ENCODE measurements at places on chromosomes 2 and 18.

GRCh38 chr2:217838409-217838831 is 164.4 kb downstream of the TNS1 start:
- DNase-seq: no peak

GRCh38 chr2:10935953-10936942 is 24.5 kb downstream of the KCNF1 start:
- no peak for DNase-seq

DNA sequence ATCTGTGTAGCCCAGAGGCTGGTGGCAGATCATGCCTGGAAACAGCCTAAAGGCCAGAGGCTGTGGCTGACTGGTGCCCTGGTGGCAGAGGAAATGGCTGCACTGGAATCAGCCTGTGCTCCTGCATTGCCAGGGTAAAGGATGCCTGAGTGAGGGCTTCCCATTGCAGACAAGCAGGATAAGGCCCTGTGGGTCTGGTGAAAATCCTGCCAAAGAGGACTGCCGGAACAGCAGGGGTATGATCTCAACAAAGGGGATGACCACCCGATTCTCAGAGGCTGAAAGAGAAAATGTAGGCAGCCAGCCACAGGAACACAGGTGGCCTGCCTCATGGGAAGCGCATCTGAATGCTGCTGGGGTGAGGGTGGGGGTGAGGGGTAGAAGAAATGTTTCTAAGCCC is 48.2 kb downstream of the FBXO48 start:
- DNase-seq: no peak

DNA sequence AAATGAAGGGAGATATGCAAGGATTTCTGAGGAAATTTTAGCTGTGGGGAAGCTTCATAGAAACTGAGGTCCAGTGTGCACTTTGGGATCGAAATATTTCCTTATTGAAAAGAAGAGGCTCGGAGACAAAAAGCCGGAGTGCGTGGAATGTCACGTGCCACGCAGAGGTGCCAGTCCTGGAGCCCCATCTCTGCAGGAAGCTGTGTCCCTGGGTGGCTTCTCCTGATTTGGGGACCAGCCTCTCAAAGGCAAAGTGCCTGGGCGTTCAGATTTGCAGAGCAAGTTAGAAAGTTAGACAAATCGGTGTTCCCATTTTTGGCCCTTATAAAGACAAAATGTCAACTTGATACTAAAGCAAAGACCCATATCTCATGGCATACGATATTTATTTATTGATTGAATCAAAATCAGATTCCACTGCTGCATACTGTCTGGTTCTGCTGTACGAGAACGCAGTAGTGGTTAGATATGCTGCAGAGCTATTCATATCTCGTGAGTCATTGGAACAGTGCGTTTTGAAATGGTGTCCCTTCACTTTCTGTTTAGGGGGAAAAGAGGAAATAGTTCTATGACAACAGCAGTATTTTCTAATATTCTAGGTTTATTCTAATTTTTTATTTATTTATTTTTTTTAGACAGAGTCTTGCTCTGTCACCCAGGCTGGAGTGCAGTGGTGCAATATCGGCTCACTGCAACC is 9.1 kb upstream of the ATG16L1 start:
- peak; percentile 48 for DNase-seq

DNA sequence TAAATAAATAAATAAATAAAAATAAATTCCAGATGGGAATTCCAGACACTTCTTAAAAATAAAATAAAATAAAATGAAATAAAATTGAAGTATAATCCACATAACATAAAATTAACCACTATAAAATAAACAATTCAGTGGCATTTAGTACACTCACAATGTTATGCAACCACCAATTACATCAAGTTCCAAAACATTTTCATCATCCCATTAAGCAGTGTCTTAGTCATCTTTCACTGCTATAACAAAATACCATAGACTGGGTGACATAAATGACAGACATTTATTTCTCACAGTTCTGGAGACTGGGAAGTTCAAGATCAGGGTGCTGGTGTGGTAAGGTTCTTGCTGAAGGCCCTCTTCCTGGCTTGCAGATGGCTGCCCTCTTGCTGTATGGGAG is 22.6 kb upstream of the PROKR1 start:
- DNase-seq: no peak

DNA sequence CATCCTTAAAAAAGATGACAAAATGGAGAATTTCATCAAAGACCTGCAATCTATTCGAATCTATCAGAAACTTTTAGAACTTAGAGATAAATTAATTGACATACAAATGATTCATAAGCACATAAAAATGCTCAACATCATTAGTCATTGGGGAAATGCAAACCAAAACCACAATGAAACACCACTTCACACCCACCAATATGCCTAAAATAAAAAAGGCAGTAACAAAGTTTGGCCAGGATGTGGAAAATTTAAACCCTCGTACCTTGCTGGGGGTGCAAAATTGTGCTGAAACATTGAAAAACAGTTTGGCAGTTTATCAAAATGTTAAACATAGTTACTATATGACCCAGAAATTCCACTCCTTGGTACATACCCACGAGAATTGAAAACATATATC is 11.5 kb upstream of the EIF2AK3 start:
- DNase-seq: no peak

GRCh38 chr2:2825062-2825461 is 494.0 kb upstream of the MYT1L start:
- no peak for DNase-seq

DNA sequence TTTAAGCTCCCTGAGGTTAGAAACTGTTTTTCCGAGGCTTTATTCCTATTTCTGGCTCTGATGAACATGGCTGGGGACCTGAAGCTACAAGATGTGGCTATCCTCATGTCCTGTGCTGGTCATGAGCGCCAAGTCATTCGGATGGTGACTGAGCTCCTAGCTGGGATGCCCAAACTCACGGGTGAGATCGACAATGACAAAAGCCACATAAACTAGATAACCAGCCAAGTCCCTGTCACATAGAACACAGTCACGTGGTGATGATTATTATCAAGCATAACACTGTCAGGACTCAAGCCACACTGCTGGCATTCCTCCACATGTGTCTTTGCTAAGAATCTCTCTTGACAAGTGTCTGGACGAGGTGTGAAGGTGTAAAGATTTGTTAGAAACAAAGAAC is 274.9 kb downstream of the CLIP4 start:
- DNase-seq: peak; percentile 20

DNA sequence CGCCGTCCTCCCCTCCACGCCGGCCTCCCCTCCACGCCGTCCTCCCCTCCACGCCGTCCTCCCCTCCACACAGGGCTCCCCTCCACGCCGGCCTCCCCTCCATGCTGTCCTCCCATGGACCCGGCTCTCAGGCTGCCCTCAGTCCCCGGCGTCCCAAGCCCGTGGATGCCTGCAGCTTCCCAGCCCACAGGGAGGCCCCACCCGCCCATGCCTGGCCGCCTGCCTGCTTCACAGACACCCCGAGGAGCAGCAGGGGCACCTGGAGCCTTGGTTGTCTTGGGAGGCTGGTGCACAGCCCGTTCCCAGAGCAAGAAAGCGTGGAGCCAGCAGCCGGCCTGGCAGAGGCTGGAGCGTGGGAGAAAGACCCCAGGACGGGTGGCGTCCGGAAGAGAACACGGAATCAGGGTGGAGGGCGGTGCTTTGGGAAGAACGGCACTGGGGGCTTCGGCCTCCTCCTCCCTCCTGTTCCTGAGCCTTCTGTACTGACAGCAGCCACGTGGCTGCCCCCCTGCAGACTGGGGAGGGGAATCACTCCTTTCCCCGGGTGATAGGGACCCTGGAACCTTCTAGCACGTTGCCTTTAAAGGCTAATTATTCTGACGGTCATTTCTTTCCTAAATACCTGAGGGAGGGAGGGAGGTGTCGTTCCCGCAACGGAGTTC is 26.2 kb upstream of the KCNG2 start:
- DNase-seq: no peak

DNA sequence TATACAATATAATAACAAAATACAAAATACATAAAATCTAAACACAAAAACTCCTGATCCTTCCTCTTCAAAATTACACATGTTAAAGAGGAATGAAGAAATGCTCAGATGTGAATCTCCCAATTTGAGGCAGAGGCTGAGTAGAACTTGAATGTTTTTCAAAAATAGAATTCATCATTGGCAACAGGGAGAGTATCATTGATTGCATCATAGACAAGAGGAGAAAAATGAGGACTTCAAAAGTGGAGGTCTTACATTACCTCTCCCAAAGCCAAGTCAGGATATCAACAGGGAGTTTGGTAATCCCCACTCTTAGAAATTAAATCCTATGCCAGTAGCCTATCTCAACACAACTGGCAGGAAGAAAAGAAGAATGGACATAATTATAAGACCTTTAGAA is 2023.9 kb upstream of the CELF4 start:
- DNase-seq: no peak

DNA sequence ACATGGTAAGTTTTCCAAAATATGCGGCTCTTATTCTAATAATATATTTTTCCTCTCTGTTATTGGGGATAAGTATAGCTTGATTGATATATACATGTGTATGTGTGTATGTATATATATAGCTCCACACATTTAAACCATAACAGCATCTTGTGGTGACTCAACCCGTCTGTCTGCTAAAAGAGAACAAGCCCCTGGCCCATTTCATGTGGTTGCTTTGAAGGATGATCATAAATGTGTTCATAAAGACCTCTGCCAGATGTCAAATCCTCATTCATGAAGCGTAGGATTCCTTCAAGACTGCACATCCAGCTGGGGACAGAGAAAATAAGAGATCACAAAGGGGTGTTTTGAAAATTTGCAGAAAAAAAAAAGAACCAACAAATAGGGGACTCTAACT is 79.3 kb downstream of the RHOB start:
- DNase-seq: no peak

GRCh38 chr2:144430722-144431391 is 89.1 kb downstream of the ZEB2 start:
- no peak for DNase-seq

DNA sequence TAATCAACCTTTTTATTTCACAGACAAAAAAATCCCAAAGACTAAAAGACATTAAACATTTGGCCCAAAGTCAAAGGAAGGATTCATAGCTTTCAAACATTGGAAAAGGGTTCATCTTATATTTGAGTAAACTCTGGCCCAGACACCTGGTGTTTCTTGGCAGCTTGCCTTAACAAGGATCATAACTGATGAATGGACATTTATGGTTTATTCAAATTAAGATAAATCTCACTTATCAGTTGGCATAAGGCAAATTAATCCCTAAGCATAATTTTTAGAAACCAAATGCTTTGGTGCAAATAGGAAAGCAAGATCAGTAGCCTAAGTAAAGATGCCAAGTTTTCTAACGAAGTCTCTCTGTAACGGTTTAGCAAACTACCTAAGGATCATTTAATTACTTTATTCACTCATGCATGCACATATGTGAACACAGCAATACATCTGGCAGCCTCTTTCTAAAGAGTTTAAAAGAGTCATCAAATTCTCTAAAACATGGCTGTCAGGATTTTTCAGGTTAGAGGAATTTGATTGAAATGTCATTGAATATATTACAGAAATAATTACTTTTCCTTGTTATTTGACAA is 323.4 kb upstream of the RBMS1 start:
- DNase-seq: no peak

GRCh38 chr2:37829616-37830395 is 95.3 kb upstream of the RMDN2 start:
- DNase-seq: no peak

DNA sequence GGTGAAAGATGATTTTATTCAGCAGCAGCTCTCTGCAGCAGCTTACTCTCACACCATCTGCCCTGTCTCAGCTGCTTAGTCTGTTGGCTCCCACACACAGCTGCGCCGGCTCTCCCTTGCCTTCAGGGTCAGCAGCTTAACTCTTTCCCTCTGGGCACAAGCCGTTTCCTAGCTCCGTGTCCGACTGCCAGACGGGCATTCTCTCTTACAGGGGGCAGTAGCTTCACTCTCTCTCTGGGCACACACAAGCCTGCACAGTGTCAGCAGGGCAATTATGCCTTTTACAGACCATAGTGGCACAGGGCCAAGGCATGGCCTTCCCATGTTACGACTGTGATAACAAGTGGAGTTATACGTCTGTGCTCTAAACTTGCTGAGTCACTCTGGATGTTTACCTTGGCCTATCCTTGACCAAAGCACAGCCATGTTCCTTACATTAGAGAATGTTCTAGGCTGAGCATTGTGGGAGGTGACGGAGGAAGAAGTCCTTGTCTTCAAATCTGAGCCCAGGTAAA is 31.7 kb downstream of the PCARE start:
- DNase-seq: peak; percentile 19

GRCh38 chr2:32841931-32842898 is 104.5 kb upstream of the LTBP1 start:
- DNase-seq: no peak

GRCh38 chr2:23523373-23524260 is 138.6 kb downstream of the KLHL29 start:
- DNase-seq: no peak

DNA sequence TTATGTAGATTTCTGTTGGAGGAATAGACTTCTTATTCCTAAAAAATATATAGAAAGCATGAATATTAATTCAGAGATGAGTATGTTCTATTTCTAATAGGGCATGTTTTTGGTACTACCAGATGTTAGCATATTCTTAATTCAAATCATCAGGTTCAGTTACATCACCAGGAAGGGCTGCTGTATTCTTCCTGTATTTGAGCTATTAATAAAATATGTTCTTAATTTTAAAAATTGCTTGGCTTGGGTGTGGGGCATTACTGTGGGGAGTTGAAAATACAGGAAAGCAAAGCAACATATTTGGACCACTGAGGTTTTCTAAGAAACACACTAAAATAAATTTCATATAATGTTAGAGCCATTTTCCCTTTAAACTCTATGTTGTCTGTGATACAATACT is 343.0 kb downstream of the EPHA4 start:
- no peak for DNase-seq

- DNase-seq: no peak
Observed at GRCh38 chr2:154439156-154439555, 259.3 kb upstream of the KCNJ3 start.

GRCh38 chr18:4107049-4107467 is 348.0 kb downstream of the DLGAP1 start:
- DNase-seq: no peak

DNA sequence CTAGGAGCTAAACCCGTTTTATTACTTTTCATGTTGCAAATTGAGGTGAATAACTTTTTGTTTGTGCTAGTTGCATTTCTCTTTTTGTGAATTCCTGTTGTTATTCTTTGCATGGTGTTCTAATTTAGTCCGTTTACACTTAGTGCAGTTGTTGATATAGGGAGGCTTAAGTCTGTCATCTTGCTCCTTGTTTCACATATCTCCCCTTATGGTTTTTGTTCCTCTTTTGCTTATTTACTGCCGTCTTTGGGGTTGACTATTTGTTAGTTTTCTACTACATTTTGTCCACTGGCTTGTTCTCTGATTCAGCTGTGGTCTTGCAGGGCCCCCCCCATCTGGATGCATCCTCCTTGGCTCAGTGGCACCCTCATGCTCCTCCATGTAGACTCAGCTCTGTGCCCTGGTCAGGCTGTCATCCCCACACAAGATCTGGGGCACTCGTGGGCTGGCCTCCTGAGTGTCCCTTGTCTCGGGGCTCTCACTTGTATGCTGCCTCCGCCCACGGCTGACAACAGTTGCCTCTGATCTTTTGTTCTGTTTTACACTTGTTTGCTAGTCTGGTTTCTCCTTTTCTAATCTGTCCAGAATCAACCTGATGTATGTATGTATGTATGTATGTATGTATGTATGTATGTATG is 42.9 kb upstream of the ASB1 start:
- DNase-seq: no peak

- DNase-seq: peak; percentile 10
Observed at GRCh38 chr18:37335409-37335736, 230.2 kb downstream of the CELF4 start.
